ENCODE measurements at places on chromosomes 3 and 15.
A peak's percentile ranks its signal among the peaks of the same experiment; 100 is the strongest.

DNA sequence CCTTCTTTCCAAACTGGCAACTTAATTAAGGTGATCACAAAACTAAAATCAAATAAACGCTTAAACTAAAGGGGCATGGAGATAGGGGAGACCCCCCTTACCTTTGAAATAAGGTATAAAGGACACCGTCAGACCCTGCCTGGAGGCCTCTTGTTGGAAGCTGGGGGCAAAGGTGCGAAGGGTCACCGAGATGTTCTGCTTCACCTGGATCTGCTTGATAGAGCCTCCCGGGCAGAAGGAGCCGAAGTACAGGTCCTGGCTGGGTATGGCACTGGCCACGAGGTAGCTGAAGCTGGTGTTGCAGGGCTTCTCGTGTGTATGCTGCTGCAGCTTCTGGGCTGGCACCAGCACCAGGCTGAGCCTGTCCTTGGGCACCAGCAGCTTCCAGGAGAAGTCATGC is 53.0 kb downstream of the CDCP1 start:
- no peak for DNase-seq

DNA sequence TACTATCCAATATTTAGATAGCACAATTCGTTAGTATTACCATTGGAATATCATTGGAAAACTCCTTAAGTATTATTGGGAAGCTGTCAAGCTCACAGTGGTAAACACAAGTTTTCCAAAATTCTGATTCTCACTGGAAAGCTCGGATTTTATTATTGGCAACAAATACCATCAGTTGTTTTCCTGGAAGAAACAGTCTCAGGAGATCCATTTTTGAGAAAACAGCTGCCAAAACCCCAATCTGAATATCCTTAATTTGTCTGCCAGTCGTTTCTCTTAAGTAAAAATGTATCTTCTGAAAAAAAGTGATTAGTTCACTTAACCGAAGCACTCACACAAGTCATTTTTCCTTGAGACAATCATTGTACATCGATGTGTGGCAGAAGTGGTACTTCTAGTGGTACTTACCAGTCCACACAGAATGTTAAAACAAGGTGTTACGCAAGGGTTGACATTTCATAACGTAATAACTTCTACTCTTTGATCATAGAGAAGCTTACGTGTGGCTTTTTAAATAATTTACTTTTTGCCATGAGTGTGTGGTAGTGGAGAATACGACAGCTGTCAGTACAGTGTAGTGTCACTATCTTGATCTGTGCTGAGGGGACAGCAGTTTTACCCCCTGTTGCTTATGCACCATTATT is 74.9 kb downstream of the FAM43A start:
- DNase-seq, result no peak

GRCh38 chr15:28219116-28219515 is 102.9 kb downstream of the HERC2 start:
- no peak for DNase-seq

GRCh38 chr3:124800076-124800475 is 69.8 kb downstream of the UMPS start:
- no peak for DNase-seq

GRCh38 chr15:65101411-65101890 is 13.5 kb downstream of the UBAP1L start:
- DNase-seq, result peak; percentile 79

DNA sequence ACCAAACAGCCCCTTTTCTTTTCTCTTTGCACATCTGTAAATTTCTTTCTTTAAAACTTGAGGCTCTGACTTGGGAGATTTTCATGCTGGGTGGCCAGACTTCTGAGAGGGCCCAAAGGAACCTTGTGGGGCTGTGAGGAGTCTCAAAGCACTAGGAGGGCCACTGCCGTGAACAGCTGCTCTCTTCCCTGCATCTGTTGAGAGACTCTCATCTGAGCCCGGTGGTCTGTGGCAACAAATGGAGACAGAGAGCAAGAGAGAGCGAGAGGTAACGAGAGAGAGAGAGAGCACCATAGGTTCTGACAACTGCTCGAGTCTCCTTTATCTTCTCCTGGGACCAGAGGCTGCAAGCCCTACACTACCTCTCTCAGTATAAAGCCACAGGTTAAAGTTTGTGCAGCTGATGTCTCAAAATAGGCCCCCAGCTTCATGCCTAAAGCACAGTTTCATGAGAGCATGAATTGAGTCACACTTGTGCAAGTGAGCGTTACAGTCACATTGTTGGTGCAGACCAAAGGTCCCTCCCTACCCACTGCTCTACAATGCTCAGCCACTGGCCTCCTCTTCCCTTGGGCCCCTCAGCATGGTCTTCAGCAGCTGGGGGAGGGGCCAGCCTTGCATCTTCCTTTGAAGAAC is 60.7 kb downstream of the ZNF621 start:
- DNase-seq, result peak; percentile 40

- no peak for DNase-seq
These were observed 22.1 kb upstream of the CHRM5 start for GRCh38 chr15:33946152-33946551.

DNA sequence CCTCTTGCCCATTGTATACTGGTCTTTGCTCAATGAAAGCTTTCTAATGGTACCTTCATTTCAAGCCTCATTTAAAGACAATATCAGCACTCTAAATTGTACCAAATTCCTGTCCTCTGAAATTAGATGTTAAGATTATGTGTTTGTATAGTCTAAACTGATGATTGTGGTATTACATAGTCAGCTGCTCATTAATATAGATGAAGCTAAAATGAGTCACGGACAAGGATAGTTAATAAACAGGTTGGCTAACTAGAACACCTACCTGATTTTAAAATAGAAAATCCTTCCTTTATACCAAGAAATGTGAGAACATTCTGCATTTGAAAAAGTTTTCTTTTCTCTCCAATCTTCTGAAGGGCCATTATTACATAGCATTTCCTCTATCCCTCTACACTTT is 2.9 kb downstream of the PRKCI start:
- no peak for DNase-seq

DNA sequence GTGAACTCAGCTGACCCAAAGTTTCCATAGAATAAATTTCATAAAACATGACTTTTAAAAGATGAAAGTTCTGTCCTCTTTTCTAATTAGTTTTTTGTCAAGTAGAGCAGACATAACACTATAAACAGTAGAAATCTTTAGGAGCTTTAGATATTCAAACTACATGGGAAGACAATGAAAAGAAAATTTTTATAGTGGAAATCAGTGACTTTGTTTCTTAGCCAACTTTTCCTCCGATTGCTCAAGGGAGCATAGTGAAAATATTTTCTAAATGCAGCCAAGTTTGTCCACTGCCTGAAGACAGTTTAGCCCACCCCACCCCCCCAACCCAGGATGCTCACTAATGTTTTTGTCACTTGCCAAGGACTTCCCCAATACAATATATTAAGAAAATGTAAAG is 114.9 kb downstream of the PLD1 start:
- no peak for DNase-seq

DNA sequence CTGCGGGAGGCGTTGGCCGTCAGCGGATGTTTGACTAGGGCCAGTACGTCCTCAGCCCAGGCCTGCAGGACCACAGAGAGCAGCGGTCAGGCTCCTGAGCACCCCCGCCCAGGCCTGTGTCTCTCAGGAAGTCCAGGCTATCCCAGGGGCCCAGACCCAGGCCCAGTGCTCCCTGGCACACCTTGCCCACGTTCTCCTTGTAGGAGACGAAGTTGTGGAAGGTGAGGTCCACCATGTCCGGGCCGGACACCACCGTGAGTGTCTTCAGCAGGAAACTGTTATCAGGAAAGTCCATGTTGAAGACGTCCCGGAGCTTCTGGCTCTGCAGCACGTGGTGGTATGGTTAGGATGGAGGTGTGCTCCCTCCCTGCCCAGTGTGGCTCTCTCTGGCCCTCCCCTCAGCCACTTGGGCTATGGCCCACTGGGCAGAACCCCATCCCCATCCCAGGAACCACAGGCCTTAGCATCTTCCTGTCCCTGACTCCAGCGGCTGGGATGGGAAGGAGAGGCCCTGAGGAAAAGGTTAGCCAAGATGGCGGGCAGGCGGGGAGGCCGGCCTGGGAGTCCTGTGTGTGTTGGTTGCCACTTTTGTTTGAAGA is 5.3 kb downstream of the PLCB2 start:
- DNase-seq, result no peak

DNA sequence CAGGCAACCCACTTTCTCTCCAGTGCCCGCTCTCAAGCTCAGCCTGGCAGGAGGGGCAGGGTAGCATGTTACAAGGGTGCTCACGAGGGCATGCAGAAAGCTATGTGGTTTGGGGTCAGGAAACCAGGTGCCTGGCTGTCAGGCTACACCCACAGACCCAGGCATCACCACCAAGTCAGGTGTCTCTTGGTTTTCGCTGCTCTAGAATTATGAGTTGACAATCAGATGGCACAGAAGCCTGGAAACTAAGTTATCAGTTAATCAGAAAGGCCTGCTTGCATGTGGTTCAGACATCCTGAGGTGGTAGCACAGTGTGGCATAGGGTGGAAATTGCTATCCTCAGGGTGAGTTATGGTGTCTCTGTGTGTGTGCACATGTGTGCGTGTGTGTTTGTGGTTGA is 16.2 kb upstream of the CCR9 start:
- DNase-seq, result no peak

DNA sequence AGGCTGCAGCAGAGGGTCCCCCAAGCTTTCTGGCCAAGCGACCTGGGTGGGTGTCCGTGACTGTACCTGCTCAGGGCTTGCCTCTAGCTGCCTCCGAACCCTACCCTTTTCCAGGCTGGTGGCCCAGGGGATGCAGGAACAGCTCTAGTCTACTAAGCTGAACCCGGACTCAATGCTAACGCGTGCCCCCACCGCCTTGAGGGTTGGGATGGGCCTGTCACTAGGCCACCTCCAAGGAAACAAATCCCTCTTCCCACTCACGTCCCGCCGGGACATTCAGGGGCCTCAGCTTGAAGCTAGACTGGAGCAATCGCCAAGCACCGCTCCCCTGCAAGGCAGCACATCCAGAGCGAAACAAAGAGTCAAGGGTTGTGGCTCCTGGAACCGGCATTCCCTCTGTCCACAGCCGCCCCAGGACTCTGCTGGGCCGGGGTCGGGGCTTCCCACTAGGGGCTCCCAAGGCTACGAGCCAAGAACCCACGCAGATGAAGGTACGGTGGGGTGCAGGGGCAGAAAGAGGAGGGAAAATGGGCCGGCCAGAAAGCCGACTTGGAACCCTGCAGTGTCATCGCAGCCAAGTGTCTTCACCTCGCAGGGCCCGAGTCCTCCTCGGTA is 2.9 kb downstream of the FBXL22 start:
- DNase-seq, result no peak

DNA sequence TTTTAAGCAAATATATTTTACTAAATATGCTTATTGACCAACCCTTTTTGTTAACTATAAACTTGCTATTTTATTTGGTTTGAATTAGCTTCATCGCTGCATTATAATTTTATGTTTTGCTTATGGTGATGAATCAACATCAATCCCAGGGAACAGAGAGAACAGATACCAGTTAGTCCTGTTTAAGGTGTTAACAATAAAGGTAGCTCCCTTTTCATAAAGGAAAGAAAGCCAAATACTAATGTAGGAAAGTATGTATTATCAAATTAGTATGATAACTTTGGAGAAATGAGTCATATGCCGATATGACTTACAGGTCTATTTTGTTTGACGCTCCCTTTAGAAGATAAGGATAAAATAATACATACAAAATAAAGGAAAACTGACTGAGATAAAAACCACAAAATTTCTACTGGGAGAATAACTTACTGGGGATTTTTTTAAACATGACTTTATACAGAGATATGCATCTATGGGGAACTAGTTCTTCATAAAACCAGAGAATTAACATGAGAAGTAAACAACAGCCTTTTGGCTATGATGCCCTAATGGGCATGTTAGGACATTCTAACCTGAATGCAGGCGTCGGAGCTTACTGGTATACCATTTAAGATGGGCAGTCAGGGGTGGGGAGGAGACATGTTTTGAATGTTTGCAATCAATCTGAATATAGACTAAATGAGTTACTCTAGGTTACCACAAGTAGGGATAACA is 4.5 kb downstream of the OR5K2 start:
- DNase-seq, result no peak

GRCh38 chr3:127097481-127097880 is 95.5 kb upstream of the PRR23E start:
- DNase-seq, result no peak

- DNase-seq, result peak; percentile 80
These were observed 105.4 kb upstream of the CCDC54 start for GRCh38 chr3:107271787-107272387.

- peak; percentile 72 for DNase-seq
These were observed 259.2 kb upstream of the CCDC54 start for GRCh38 chr3:107117922-107118536.

- DNase-seq, result no peak
These were observed 38.9 kb downstream of the TICRR start for GRCh38 chr15:89614164-89614563.

DNA sequence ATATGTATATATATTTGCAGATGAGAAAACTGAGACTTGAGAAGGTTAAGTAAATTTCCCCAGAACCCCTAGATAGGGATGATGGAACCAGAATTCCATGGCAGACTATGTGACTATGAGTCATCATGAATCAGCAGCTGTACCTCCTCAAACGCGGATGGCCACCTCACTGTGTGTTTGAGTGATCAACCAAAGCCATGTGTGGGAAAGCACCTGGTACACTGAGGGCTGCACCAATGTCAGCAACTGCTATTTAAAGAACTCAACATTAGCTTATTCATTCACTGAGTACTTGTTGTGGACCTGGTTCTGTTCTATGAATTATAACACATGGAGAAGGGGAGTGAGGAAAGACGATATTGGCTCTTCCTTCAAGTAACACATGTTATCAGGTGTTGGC is 377.0 kb downstream of the GAP43 start:
- DNase-seq, result no peak

DNA sequence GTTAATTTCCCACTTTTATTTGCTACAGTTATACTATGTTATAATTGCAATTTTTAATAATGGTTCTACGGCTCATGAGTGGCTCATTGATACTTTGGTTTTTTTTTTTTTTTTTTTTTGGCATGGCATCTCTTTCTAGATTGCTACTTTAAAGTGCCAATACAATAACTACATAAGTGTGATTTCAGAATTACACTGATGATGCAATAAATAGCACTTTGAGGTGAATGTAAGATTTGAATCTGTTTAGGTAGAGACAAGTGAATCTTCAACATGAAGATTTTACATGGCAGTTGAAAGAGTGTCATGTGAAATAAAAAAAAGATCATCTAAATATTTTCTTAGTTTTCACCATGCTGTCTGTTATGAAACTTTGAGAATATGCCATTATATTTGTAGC is 75.7 kb downstream of the KBTBD8 start:
- DNase-seq, result no peak

- no peak for DNase-seq
These were observed 1242.2 kb downstream of the OTOL1 start for GRCh38 chr3:162738784-162739183.

- DNase-seq, result no peak
These were observed 238.7 kb upstream of the RORA start for GRCh38 chr15:61467823-61468222.

- peak; percentile 83 for DNase-seq
These were observed 4.4 kb upstream of the ATOSA start for GRCh38 chr15:52683580-52683979.

DNA sequence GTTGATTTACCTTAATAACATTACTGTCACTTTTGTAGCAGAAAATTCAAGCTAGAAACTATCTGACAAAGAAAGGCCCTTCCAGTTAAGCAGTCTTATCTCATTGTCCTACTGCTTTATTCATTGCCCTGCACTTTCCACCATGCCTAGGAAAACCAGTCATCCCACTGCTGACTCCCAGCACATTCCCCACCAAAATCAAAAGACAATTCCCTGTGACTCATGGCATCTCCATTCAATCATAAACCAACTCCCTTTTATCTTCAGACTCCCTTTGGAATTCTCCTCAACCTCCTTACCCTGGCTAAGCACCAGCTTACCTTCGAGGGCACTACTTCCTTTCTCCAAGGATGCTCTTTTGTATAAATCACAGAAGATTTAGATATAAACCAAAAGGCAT is 184.3 kb downstream of the PLCH1 start:
- no peak for DNase-seq

GRCh38 chr3:65582012-65582717 is 456.6 kb downstream of the MAGI1 start:
- DNase-seq, result no peak

All from Karpas-422 (cell line).